Kasumi-1 (cell line): ENCODE measurements at places on chromosomes 2 and 18.

DNA sequence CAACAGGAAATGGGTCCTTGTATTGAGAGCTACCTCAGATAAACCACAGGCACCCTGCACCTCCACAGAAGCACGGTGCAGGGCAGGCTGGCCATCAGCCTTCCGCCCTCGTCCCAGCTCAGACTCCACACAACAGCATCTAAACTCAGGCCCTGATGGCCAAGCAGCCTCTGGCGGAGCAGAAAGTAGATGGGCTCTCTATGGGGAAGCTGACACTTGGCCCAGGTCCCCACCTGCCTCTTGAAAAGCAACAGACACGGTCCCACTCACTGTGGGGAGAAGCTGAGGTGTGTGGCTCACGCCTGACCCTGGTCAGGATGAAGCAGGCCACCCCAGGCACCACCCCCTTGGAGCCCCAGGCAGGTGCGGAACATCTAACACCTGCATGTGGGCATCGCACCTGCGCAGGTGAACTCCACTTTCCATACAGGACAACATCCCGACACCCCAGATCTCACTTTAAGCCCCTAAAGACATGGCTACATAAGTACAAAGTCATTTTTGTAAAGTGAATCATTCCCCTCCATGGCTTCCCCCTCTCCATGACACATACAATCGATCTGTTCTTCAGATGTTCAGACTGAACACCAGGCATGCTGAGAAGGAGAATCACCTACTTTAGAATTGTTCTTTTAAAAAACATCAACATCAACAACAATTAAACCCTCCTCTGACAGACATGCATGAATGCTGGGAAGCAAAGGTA is 208.4 kb downstream of the ZBTB7C start:
- DNase-seq: no peak

DNA sequence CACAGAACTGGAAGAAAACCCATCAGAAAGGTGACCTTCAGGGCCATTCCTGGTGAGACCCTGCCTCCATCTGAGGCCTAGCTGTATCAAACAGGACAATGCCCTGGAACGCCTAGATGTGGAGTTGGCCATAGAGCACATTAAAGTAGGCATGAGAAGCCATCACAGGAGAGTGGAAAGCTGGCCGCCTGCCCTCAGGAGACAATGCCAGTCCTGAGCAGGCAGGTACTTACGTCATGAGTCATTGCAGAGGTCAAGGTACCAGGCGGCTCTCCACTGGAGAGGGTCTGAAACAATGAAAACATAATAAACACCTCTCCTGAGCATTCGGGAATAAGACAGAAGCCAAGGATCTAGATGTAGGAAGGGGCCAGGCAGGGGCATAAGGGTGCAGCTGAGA is 68.6 kb downstream of the CCDC93 start:
- DNase-seq: no peak

GRCh38 chr2:190607657-190608357 is 41.1 kb upstream of the NAB1 start:
- DNase-seq: no peak

GRCh38 chr2:191831410-191831994 is 15.4 kb downstream of the CAVIN2 start:
- peak; percentile 76 for DNase-seq

GRCh38 chr2:20414806-20415205 is 32.1 kb upstream of the RHOB start:
- DNase-seq: no peak

- DNase-seq: no peak
Measured at GRCh38 chr2:118613737-118614136, 233.7 kb downstream of the EN1 start.
